ENCODE measurements at places on chromosomes 7 and 10.

GRCh38 chr10:125231813-125232475, 71.6 kb upstream of the CTBP2 start:
- no peak for DNase-seq

DNA sequence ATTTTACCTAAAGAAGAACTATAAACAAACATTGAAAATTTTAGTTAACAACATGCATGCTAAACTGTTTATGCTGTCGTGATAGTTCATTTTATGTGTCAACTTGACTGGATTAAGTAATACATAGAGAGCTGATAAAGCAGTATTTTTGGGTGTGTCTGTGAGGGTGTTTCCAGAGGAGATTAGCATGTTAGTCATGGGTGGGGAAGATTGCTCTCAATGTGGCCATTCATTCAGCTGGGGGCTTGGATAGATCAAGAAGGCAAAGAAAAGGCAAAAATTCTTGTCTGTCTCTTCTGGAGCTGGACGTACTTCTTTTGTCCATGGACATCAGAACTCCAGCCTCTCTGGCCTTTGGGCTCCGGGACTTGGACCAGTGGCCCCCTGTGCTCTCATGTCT, 172.9 kb upstream of the SEMA3E start:
- DNase-seq = no peak

DNA sequence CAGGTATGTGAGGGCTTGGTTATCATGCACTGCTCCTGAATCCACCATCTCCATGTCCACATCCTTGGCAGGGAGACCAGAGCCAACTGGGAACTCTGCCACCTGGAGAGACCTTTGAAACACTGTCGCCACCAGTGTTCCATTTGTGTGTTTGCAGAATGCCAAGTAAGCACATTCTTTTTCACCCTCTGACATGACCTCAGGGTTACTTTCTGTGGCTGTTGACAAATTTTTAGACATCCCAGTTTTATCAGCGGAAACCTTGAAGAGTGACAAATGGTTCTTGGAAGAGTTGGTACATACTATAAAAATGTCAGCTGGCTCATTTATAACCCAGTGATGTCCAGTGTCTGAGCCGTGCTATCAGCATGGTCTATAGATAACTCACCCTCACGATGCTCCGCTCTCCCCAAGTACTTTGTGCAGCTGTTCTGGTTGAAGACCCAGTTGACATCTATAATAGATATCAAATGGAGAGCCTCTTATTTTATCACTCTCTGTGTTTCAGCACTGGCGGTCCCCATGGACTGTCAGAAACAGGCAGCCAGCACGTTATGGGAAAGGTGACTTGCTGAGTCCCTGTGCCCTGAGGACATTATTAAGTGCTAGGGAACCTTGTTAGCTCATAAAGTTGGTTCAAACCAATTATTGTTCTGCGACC, 563.1 kb upstream of the GALNT17 start:
- no peak for DNase-seq

DNA sequence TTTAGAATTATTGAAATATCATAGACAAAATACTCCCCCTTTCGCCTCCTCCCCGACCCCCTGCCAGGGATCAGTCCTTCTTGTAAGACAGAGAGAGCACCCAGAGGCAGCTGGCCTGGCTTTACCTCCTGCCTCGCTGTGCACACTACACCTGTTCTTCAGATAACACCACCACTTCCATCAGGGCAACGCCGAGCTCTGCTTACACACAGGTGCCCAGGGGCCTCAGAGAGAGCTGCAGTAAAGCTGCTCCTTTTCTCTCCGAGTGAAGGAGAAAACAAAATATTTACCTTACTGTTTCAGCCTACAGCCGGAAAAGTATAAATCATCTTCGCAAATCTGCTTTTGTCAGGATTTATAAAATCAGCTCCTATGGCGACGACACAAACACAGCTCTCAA, 80.7 kb downstream of the HIPK2 start:
- no peak for DNase-seq

- no peak for DNase-seq
Measured at GRCh38 chr10:103990121-103990520, 23.2 kb downstream of the SLK start.

- DNase-seq = no peak
Measured at GRCh38 chr10:125206623-125207022, 46.3 kb upstream of the CTBP2 start.

DNA sequence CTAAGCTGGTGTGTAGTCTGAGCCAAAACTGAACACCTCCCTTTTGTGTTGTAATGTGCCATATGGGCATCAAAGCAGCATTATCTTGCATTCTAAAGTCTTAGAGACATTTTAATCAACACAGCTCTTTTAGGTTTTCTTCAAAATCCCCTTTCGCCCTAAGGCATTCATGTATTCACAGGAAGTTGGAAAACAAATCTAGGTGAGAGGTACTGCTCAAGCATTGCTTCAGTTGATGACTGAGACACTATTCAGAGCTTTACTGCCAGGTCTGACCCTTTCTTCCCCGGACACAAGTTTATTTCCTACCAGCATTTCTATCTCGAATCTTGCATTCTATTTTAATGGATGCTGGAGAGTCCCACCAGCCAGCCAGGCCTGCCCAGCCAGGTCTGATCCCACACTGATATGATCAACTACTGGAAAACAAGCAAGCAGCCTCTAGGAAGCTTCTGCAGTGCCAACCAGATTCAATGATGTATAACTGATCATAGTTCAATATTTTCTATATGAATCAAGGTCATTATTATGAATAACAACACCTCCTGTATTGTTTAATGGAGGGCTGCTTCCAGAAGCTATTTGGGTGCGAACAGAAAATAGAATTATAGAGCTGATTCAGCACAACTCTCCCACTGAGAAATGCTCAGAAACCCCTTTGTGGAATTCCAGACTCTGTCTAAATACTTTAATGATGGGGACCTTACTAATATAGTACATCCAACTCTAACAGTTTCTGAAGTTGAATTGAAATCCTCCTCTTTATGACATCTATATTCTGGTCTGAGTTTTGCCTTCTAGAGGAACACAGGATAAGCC, 4.0 kb upstream of the BRAF start:
- no peak for DNase-seq

DNA sequence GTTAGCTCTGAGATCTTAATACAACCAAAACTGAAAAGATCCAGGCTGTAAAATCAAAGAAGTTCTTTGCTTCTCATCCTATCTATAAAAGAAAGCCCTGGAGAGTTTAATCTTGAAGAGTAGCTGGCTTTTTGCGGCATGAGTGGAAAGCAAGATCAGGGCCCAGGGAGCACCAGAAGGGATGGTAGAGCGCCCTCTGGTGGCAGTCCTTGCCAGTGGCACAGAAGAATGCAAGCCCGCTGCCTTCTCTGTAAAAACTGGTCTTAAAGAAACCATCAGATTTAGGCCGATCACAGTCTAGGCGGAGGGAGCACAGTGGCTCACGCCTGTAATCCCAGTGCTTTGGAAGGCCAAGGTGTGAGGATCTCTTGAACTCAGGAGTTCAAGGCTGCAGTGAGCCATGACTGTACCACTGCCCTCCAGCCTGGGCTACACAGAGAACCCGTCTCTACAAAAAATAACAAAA, 35.6 kb downstream of the CPN1 start:
- peak; percentile 63 for DNase-seq

DNA sequence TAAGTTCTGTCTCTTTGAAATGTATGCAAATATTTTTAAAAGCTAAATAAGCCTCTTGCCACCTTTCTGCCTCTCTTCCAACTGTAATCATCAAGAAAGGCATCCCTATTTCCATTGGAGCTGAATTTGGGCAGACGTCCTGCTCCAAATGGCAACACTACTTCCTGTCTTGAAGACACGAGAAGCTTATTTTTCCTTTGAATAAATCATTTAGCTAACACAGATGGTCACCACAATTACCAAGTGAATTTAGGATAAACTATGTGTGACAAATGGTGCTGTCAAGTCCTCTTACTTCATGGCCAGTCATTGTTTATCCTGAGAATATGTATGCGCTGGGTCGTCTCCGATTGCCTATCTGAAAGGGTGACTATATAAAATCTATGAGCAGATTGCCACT, 268.0 kb downstream of the ANKRD7 start:
- DNase-seq = no peak

DNA sequence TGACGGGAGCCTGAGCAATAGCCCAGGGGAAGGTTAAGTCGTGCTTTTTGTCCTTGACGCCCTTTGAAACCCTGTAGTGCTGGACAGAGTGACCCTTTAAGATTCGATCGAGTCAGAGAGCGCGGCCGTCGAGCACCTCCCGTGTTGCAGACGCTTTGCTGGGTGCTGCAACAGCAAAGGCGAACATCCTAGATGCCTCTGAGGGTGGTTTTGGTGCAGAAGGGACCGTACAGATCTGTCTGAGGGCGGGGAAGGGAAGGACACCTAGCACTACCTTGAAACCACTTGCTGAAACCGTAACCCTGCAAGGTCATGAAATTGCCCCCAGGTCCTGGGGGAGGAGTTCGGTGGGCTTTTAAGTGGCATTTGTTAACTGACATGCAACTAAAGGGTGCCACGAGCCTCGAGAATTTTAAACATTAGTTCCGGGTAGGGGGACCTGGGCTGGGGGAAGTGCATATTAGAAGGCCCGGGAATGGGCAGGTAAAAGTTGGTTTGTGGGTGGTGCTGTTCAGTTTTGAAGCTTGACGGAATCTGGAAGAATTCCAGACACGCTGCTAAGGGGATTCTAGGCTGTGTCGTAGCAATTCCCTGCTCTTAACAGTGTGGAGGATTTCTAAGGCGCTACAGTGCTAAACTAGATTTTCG, 786 bp downstream of the ATP5F1C start:
- DNase-seq = no peak

Data from brain pericyte (primary cell).